ENCODE measurements at places on chromosomes 13 and 19. TPM values are rescaled to one million over a fixed set of nuclear protein-coding genes. Genes with fewer than 3 reads are reported as not detected.

DNA sequence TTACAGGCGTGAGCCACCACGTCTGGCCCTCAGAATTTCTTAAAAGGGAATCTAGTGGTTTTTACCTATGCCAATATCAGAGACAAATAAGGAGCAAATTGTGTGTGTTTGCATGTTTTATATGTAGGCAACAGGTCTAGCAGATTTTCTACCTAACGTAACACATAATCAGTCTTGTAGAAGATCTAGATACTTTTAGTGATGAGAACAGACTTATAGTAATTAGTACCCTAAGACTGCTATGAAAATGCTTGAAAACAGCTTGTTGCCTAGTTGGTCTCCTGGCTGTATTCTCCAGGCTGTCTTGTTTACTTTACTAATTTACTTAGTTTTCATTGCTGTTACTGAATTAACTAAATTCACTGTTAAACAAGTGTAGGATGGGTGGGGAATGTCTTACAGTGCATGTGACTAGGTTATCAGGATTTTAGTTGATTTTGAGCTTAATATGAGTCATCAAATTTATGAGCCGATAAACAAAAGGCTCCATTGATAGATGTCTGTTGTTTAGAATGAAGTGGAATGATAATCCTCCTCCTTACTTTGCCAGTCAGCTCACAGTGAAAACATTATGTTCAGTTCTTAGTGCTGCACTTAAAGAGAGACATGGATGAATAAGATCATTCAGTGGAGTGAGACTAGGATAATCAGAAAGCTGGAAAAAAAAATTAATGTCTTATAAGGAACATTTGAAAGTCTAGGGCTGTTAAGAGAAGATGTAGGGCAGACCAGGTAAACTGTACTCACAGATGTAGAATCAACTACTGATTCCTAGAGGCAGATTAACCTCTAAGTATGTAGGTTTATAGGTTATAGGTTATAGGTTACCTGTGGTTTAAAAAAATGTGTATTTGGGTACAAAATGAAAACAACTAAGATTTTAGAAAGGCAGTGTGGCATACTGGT, 22.4 kb downstream of the GTF2F2 start:
- no peak for DNase-seq

DNA sequence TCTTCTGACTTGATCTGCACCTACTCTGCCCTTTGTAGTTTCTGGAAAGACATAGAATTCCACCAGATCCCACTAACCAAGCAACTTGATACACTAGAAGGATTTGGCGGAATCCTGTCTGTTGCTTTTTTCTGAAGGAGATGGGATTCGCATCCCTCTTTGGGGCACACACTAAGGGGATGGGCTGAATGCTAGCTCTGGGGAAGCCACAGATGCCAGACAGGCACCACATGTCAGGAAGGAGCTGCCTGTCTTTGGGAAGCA, 52.1 kb downstream of the SERP2 start:
- DNase-seq: no peak

DNA sequence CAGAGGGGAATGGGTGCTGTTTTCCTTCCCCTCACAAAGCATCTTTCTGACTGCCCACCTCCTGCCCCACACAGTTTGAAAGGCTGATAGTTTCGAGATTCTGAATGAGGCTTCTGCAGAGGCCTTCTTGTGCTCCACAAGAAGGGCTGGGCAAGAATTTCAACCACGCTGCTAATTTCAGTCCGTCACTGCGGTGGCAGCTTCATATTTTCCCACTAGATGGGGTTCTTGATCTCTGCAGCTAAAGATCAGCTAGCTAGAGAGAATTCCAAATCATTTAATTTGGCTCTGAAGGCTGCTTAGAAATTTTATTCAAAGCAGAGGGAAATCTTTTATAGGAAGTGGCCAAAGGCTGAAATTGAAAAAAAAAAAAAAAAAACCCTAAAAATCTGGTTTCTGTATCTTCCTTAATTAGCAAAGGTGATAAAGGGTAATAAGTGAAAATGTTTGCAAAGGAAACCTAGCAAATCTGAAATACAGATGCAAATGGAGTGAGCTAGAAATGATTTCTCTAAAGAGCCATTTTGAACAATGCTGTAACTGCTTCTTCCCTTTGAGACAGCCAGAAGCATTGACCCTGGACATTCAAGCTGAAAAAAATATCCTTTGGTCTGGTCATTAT, 38.0 kb upstream of the C13orf42 start:
- DNase-seq: peak; percentile 40

Gene S1PR4
- total RNA-seq: 4.0 TPM

GRCh38 chr19:38375098-38375493, 725 bp downstream of the PSMD8 start:
- no peak for DNase-seq

Gene UPK1A
- total RNA-seq: not detected

- DNase-seq: no peak
Measured at GRCh38 chr13:110186231-110186855, 120.6 kb downstream of the COL4A1 start.

- DNase-seq: no peak
Measured at GRCh38 chr13:54356849-54357248, 1328.2 kb downstream of the OLFM4 start.

- DNase-seq: no peak
Measured at GRCh38 chr19:15669891-15670290, 3.0 kb upstream of the CYP4F12 start.

DNA sequence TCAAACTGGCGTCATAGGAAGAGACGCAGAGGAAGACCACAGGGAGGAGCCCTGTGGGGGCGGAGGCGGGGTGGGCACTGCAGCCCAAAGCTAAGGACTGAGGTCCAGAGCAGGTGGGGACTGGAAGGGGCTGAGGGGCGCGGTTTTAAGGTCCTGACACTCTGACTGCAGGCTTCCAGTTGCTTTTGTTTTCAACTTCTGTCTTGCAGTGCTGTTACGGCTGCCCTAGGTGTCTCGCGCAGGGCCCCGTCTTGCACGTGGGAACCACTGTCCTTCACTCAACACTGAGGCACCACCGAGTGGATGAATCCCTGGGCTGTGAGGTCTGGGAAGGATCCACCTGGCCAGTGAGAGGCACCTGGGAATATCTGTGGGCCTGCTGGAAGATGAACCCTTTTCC, 76.0 kb downstream of the TEX29 start:
- no peak for DNase-seq

- DNase-seq: no peak
Measured at GRCh38 chr13:76853481-76853880, 32.7 kb downstream of the KCTD12 start.

Gene ZNF534
- 0.11 TPM for total RNA-seq

GRCh38 chr13:113554333-113554700, 30.2 kb upstream of the TFDP1 start:
- DNase-seq: no peak

DNA sequence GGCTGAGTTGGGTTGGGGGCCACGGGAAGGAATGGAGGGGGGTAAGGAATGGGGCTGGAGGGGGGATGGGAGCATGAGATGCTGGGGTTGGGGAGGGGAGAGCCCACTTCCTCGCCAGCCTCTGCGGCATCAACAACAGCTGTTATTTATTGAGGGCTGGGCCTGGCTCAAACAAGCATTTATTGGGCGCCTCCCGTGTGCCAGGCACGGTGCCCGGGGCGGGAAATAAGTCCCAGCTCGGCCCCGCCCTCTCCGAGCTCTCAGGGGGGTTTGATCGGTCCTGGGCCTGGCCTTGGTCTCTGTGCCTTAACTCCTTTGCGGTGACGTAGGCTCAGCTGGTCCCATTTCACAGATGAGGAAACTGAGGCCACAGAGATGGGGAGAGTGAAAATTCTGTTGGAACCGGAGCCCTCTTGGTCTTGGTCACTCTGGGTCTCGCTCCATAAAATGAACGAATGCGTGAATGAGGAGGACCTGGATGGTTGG, 919 bp upstream of the ADAMTS10 start:
- DNase-seq: peak; percentile 45

DNA sequence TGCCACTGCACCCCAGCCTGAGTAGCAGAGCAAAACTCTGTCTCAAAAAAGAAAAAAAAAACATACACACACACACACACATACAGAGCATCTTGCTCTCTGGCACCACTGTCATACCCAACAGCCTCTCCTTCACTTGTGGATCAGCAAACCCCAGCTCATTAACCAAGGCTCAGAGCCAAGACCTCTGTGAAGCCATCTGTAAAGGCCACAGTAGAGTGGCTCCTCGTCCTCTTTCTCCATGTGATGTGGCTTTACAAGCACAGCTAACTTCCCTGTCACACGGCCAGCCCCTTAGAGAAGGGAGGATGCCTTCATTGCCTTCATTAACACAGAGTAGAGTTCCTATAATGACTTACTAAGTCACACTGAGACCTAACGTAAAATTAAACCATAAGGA, 62.7 kb upstream of the LSM14A start:
- DNase-seq: no peak

Gene NRTN
- 8.7 TPM for total RNA-seq

DNA sequence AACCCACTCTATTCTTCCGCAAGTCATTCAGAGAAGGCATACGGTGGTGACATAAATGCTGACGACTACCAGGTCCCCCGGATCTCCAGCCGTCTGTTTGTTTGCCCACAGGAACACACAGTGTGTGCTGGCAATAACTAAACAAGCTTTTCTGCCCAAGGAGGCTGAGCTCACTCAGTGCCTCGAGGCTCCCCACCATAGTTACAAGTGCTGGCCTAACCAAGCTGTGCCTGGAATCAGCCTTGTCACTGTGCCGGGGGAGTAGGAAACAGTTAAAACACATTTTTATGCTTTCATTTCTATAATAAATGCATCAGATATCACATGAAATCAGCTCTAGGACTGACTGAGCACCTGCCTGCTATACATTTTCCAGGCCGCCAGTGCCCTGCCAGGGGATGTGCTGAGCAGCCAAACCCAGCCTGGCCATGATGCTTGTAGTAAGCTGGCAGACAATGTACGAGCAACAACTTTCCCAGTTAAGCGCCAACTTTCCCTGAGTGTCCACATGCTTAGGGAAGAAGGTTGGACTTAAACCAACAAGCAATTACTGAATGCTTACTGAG, 28.1 kb downstream of the BRD4 start:
- no peak for DNase-seq

DNA sequence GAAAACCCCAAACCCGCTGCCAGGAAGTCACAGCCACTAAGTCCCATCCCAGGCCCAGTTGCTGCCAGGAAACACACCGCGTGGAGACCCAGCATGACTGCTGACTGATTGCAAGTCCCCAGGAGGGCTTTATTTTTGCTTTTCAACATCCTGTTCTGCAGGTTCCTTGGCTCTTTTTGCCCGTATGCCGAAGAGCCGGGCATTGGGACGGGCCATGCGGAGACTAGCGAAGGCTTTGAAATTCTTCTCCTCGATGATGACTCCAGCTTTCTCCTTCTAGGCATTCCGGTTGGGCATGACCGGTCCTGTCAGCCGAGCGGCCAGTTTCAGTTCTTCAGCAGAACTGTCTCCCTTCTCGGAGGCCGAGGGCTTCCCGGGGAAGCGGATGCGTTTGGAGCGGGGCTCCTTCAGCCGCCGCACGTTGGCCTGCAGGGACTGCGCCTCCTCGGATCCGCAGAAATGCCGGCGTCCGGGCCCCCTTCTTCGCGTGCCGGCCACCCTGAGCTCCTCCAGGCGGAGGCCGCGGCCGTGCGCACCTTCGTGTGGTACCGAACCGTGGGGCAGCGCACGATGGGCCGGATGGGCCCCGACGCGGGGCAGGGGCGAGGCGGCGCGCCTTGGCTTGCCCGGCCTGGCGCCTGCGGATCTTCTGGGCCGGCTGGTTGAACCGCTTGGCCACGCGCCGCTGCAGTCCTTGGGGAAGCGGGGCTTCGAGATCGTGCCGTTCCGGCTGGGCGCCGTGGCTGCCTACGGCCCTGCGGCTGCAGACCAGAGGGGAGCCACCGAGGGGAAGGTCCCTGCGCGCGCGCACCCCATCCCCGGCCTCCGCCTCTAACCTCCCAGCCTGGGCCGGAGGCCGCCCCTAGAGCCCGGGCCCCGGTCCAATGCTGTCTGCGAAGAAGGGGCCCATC, 15.2 kb downstream of the ZSCAN5C start:
- DNase-seq: peak; percentile 19

Gene CASP14
- total RNA-seq: not detected

Gene TLE2
- total RNA-seq: 28.0 TPM

Gene ZNF547
- 4.5 TPM for total RNA-seq

DNA sequence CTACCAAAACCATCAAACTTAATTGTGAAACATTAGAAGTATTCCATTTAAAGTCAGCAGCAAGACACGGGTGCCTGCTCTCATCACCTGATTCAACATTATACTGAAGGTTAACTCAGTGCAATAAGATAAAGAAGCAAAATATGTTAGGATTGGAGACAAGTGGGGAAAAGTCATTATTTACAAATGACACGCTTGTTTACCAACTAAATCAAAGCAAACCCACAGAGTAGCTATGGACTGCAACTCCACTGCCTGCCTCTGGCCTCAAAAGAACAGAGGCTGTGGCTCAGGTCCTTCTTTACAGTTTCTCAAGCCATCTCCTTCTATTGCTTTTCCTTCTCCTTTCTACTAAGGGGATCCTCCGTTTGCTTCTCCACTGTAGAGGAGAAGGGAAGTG, 21.0 kb upstream of the ATP12A start:
- no peak for DNase-seq

GRCh38 chr13:24625331-24625731, 54.9 kb upstream of the ATP12A start:
- no peak for DNase-seq

GRCh38 chr13:79692846-79693245, 211.9 kb downstream of the NDFIP2 start:
- no peak for DNase-seq

GRCh38 chr13:46340631-46341111, 46.4 kb downstream of the RUBCNL start:
- DNase-seq: no peak

Gene TNFAIP8L1
- 8.1 TPM for total RNA-seq

Gene GARIN5A
- total RNA-seq: 1.2 TPM

DNA sequence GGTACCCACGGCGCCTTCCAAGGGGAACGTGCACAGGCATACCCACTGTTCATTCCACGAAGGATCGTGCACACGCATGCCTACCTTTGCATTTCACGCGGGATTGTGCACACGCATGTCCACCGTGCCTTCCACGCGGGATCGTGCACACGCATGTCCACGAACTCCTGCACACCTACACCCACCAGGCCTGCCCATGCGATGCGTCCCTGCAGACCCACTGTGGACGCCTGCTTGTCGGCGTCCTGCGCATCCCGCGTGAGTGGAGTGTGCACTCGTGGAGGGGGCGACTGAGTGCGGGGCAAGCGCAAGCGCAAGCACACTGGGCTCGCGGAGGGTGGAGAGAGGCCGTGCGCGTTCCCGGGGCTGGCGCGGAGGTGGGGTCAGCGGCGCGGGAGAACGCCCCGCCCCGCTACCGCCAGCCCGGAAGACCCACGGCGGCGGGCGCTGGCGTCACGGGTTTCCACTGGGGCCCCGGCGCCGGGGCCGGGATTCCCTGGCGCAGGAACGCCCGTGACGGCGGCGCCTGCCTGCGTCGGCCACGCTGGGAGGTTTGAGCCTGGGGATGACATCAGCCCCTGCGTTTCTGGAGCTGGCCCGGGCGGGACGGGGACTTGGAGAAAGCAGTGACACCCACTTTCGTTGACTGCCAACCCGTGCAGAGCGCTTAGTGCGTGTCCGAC, 18.7 kb downstream of the GADD45B start:
- peak; percentile 80 for DNase-seq

Gene ARHGEF18
- 34.1 TPM for total RNA-seq
